ENCODE measurements at places on chromosomes 6 and 20. TPM values are rescaled to one million over a fixed set of nuclear protein-coding genes. Genes with fewer than 3 reads are reported as not detected.
A peak's percentile ranks its signal among the peaks of the same experiment; 100 is the strongest.

Gene BPIFB2
- polyA plus RNA-seq = not detected

Gene LY6G6D
- 0.51 TPM for polyA plus RNA-seq

Gene MRPS18B
- polyA plus RNA-seq = 46.1 TPM

DNA sequence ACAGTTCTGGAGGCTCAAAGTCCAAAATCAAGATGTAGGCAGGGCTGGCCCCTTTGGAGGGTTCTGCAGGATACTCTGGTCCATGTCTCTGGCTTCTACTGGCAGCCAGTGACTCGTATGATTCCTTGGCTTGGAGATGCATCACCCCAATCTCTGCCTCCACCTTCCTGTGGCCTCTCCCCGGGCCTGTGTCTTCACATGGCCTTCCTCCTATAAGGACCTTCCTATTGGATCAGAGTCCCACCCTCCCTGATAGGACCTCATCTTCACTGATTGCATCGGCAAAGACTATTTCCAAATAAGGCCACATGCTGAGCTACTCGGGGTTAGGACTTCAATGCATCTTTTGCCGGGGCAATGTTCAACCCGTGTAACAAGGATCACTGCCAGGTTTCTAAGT, 509.0 kb downstream of the CD83 start:
- H3K4me1 ChIP-seq = peaks cover 9% of the 10 kb centered on the region
- no peak overlapping the region for H3K27ac ChIP-seq
- no peaks in the 10 kb centered on the region for H3K36me3 ChIP-seq
- H3K4me3 ChIP-seq = no peak overlapping the region

- no peaks in the 10 kb centered on the region for H3K36me3 ChIP-seq
- H3K27ac ChIP-seq = no peak overlapping the region
- H3K4me3 ChIP-seq = no peak overlapping the region
- no peak for DNase-seq
- peaks cover 33% of the 10 kb centered on the region for H3K4me1 ChIP-seq
These were observed 75.2 kb upstream of the CD93 start for GRCh38 chr20:23161244-23161891.

DNA sequence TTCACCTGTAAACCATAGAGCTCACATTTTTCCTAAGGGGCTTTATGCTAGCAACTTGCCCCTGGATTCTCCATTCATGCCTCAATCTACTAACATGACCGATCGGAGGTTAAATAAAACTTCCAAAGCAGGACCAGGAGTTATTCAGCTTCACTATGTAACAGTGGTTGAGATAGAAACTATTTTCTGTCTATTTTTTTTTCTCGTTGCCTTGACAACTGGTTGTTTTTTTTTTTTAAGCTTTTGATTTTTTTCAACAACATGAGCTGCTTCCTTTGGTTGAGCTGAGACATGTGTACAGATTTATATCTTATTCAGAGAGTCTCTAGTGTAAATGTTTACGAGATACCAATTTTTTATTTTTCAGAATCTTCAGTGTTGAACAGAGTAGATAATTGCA, 85.7 kb downstream of the SHLD1 start:
- H3K4me3 ChIP-seq = no peak overlapping the region
- peaks cover 6% of the 10 kb centered on the region for H3K4me1 ChIP-seq
- no peaks in the 10 kb centered on the region for H3K27me3 ChIP-seq

- DNase-seq = no peak
- H3K4me1 ChIP-seq = no peaks in the 10 kb centered on the region
- H3K36me3 ChIP-seq = peaks cover 47% of the 10 kb centered on the region
- no peak overlapping the region for H3K4me3 ChIP-seq
These were observed 14.9 kb upstream of the SLC22A1 start for GRCh38 chr6:160106701-160107100.

- peak; percentile 57 for DNase-seq
- peaks cover 7% of the 10 kb centered on the region for H3K4me1 ChIP-seq
- no peaks in the 10 kb centered on the region for H3K27me3 ChIP-seq
- peak overlapping the region; percentile 75 for H3K4me3 ChIP-seq
These were observed 1.9 kb downstream of the L3MBTL3 start for GRCh38 chr6:130020073-130020906.
